Activated naive CD4-positive, alpha-beta T cell treated with Interleukin-2 at 50 U/mL for 16 hours (primary cell): ENCODE measurements at places on chromosomes 5 and 9.

DNA sequence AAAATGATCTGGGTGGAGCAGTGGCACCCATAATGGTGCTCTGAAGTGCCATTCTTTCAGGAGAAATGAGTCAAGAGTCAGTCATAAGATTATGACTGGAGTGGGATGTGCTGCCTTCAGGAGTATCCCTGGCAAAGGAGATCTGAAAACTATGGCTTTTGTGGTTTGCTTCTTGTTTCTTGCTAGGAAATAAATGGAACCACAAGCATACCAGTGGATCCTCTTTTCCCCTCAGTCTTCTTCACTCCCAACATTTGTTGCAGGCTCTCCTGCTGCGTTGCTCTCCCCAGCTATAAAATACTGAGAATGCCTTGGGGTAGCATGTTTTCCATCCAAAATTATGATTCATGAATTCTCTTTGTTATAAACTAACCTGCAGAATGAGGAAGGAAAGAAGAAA is 199.1 kb downstream of the NNT start:
- no peak for DNase-seq

- DNase-seq: no peak
Measured at GRCh38 chr5:106423109-106423897, 1247.4 kb downstream of the EFNA5 start.

- no peak for DNase-seq
Measured at GRCh38 chr9:82164159-82164558, 175.6 kb downstream of the SPATA31D1 start.

DNA sequence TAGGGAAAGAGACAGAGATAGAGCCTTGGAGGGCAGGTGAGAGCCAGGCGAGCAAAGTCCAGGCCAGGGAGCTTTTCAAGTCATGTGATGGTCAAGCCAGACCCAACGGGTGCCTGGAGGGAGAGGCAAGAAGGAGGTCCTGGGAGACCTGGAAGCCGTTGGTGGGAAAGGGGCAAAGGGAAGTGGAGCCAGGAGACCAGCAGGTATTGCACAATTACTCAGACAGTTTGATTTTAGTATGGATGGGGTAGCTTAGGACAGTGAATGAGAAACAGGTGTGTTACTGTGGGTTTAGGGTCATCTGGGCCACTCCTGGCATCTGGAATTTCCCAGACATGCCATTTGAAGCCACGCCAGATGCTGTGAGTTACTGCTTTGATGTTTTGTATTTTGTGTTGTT is 5.1 kb downstream of the SECISBP2 start:
- no peak for DNase-seq

DNA sequence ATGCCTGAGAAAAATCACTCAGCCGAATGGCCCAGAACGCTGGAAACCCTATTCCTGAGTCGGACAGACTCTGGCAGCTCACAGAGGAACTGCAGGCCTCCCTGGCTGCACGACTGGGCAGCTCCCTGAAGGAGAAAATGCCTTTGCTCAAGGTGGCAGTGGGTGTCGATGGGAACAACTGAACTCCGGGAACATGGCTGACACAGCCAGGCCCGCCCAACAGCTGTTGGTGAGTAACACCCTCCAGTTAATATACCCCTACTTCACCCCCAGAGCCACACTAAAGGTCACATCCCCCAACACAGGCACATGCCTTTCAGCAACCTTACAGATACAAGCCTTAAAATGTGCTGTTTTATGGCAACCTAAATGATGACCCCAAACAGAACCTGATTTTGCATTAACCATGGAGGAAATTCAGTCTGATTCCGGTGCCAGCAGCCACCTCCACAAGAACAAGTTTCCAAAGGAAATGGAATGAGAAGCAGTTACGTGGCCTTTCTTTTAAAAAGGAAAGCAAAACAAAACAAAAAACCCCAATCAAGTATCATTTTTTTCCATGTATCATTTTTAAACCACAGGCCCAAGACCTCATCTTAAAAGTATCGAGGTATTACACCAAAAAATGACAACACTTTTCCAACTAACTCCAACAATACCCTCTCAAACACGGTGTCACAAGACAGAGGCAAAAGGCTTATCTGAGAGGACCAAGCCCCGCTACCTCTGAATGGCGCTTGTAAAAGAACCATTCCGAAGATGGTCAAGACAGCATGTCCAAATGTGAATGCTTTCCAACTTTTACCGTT is 3.1 kb downstream of the KLF9 start:
- peak; percentile 54 for DNase-seq

GRCh38 chr5:158943057-158943456 is 156.7 kb downstream of the EBF1 start:
- no peak for DNase-seq

- DNase-seq: no peak
Measured at GRCh38 chr5:51156838-51157237, 226.4 kb upstream of the ISL1 start.

DNA sequence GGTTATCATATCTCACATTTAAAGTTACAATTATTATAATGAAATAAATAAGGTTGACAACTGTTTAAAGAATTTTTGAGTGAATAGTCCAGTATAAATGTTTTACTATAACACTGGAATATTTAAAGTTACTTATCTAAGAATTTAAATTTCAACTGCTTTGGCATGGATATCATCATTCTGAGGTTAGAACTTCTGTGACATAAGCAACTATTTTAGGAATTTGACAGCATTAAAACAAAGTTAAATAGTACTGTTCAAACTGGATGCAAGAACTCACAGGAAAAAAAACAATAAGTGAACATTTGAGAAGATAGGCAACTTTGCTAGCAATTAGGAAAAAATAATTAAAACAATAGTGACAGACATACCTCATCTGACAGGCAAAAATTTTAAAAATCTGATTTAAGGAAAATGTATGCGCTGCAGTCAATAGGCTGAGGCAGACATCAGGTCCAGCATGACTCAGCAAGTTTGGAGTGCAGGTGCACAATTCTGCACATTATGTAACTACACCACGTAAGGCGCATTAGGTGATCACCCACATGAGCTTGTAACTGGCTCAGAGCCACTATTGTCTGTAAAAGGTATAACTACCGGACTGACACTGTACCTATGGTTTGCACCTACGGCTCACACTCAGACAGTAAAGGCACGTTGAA is 180.6 kb downstream of the PDE4D start:
- no peak for DNase-seq

DNA sequence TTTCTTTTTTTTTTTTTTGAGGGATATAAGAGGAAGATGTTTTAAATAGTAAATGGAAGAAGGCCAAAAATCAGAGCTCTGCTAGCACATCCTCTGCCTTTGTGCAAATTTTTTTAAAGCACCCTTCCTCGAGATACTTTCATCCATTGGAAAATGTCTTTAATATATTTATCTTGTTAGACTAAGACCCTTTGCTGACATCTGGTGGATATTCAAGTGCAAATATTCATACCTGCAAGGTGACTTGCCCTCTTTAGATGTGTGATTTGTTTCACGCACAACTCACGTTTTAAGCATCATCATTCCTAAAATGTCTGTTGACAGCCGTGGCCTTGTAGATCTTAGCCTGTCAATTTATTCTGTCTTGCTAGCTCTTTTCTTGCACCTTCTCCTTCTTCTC is 258.5 kb downstream of the AGTPBP1 start:
- no peak for DNase-seq

DNA sequence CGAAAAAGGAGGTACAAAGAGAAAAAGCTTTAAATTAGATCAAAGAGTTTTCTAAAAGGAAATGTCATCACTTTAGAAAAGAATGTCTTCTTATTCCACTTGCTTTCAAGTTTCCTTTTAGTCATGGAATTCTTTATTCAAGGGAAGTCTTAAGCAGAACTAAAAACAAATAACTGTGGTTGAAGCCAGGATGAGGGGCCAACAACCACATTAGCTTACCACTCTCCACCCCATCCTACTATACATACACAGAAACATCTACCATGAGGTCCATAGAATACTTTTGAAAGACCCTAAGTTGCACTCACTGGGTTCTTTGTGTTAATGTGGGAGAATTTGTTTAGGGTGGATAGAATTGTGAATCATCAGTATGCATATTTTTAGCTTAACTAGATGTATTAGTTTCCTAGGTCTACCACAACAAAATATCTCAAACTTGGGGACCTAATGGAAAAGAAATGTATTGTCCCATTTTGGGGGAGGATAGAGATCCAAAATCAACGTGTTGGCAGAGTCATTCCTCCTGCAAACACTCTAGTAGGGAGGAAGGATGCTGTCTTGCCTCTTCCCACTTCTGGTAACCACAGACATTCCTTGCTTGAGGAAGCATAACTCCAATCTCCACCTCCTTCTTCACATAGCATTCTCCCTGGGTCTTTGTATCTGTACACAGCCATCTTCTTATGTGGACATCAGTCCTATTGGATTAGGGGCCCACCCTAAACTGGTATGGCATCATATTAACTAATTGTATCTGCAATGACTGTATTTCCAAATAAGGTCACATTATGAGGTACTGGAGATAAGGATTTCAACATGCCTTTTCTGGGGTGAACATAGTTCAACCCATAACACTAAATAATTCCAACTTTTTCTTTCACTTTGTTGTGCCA is 239.4 kb downstream of the LURAP1L start:
- DNase-seq: no peak

DNA sequence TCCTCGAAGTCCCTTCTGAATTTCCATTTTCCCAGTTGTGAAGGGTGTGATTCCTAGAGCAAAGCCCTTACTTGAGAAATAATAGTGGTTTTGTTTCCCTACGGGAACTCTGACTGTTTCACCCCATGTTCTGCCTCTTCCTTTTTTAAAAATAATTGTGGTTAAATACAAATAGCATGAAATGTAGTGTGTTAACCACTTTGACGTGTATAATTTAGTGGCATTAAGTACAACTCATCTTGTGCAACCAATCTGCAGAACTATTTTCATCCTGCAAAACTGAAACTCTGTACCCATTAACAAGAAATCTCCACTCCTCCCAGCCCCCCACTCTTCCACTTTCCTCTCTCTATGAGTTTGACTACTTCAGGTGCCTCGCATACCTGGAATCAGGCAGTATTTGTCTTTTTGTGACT is 35.6 kb upstream of the HAND1 start:
- no peak for DNase-seq

- DNase-seq: no peak
Measured at GRCh38 chr5:149794487-149794971, 64.4 kb downstream of the PPARGC1B start.

DNA sequence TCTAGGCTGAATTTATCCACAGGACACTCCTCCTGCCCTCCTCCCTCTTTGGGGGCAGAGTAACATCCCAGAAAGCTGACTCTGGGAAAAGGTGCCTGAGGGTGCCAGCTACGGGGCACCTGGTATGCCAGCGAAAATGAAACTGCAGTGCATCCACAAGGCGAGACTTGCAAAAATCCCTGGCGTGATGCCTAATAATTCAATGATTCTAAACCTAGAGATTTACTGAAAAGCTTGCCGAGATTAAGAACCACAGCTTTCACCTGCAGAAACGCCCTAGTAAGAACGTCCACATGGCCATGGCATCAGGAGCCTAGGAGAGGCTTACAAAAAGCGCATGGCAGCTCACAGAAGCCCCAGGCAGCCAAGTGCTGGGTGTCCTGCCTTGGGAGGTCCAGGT is 20.9 kb downstream of the CCNJL start:
- DNase-seq: no peak

DNA sequence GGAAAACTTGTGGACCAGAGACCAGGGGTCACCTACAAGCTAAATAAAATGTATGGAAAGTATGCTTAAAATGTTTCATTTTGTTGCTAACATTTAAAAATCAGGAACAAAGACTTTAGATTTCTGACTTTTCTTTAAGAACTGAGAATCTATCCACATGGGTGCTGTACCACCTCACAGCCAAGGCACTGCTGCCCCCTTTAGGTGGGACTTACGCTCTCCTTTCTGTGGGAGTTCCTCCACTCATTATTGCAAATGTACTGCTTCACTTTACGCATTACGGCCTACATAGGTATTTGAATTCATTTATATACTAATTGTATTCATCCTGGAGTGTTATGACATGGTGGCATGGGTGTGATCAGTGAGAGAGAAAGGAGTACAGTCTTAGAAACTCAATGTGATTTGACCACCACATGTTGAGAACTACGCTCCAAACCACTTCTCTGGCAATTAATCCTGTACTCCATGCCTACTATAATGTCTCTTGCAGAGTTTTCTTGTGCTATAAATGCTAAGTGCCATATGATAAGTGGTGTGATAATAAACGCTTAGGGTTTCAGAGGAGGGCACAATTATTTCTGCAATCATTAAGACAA is 24.7 kb upstream of the CETN3 start:
- DNase-seq: peak; percentile 40

DNA sequence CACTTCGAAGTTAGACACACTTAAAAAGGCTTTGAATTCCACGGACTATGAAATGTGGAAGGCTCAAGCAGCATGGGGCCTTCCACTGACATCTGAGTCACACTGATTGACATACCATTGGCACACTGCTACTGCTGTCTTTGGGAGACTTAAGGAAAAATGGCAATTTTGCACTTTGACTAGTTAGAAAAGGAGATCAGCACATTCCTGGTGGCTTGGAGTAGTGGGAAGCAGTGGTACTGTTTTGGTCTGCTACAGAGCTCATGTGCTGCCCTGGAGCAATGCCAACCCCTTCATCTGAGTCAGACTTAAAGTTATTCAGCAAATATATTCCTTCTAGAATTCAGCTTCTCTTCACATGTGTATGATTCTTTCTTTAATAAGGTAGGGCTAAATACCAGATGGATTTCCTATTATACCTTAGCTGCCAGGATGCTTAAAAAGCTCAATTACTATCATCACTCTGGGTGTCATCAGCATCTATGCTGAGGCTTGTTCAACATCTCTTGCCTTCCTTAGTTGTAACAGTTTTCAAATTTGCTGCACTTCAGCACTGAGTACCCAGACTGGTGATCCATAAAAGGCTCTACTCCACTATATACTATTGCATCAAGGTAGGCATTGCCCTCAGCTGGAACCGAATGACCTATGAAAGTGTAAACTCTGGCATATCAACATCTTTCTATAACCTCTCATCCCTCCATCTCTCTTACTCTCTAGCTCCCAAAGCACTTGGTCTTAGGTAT is 42.3 kb upstream of the MOCS2 start:
- DNase-seq: no peak

- peak; percentile 66 for DNase-seq
Measured at GRCh38 chr9:112334432-112334841, 1.0 kb upstream of the PTBP3 start.

DNA sequence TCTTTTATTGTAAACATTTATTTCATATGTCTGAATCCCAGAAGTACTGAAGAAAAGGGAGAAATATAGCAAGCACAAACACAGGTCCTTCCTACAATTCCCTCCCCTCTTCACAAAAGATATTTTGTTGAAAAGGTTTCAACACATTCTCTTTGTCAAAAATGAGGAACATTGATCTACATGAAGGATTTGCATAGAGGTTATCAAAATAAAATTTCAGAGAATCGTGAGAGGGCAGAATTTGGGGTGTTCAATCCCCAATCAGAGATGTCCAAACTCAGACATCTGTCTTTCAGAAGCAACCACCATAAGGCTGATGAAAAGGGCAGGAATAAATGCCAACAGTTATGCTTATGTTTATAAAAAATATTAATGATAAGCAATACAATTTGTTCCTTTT is 69.2 kb downstream of the MARCHF3 start:
- no peak for DNase-seq

- no peak for DNase-seq
Measured at GRCh38 chr5:38466424-38467189, 89.8 kb downstream of the LIFR start.
